ENCODE measurements at places on chromosomes 4 and X. TPM values are rescaled to one million over a fixed set of nuclear protein-coding genes. Genes with fewer than 3 reads are reported as not detected.
A peak's percentile ranks its signal among the peaks of the same experiment; 100 is the strongest.

DNA sequence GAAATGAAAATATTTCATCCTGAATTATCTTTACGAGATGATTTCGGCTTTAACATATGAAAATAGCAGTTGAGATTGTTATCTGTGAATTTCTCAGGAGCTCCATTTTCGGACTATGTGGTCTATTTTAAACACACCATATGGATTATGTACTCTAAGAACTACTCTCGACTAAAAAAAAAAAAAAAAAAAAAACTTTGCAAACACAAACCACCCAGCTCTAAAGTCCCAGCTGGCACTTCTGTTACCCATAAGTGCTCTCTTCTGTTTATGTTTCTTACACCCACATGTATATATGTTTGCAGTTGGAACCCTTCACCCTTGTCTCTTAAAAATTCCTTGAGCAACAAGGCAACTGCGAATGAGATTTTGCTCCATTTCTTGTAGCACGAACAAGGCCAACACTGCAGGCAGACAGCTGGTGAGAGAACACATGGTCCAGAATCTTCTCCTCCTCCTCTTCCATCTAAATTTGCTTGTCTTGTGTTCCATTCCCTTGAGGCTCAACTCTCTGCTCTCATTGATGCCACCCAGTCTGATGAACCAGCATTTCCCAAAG is 172.7 kb upstream of the HCCS start:
- no peak for ATAC-seq

DNA sequence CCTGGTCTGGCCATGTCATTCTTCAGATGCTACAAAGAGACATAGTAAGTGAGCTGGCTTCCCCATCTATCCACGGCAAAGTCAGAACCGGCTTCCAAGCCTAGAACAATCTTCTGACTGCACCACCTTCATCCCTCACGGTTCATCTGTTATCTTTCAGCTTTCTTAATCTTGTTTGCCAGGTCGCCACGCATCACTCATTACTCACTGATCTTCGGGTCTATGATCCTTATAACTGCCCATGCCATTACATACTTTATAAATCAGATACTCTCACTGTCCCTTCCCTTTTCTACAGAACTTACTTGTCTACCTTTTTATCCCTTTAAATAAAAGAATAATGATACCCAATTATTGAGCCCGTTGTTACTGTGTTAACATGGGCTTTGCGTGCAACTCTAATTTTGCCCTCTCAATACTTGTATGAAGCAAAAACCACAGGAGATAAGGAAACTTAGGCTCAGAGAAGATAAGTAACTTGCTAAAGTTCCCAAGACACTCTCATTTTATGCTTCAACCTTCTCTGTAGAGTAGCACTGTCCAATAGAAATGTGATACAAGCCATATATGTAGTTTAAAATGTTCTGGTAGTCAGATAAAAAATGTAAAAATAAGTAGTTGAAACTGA is 171.7 kb downstream of the AMELX start:
- no peak for ATAC-seq

DNA sequence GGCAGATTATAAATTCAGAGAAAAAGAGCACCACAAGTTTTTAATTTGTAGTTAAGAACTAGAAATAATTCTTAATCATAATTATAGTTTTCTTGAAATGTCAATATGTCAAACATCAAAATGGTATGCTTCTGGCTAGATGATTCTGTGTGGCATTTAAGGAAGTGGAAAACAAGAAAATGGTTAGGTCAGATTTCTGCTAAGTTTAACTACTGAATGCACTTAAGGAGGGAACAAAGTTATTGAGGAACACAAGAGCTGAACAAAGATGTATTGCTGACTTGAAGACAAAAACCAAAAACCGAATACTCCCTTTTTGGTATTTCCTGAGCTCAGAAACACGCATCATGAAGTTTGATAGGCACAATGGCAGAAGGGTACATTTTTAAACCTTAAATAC is 58.7 kb upstream of the GPR34 start:
- no peak for ATAC-seq

DNA sequence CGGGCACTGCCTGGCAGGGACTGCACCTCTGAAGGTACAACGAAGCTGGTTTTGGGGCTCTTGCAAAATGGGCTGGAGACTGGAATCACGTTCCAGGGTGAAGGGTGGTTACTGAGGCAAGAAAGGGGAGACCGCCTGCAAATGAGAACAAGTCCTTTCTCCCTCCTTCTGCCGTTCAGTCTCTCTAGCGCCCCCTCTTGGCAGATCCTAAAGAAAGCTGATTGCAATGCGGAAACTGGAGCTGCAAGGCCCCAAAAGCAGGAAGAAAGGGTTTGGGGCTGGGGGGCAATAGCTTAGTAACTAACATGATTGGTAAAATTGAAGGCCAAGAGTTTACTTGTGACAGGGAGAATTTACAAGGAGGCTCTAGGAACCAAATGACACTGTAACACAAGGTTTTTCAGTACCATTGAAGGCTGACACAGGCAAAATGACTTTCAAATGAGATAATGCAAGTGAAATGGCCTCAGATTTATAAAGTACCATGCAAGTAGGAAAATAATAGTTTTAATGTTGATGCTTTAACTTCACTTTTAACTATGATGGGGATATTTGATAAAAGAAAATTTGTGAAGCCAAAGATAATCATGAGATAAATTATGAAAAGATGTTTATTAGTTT is 222.7 kb upstream of the HAND2 start:
- no peak for ATAC-seq

- ATAC-seq, result no peak
These were observed 443.6 kb upstream of the AR start for GRCh38 chrX:67100031-67100884.

CCKAR gene
- not detected for total RNA-seq

DNA sequence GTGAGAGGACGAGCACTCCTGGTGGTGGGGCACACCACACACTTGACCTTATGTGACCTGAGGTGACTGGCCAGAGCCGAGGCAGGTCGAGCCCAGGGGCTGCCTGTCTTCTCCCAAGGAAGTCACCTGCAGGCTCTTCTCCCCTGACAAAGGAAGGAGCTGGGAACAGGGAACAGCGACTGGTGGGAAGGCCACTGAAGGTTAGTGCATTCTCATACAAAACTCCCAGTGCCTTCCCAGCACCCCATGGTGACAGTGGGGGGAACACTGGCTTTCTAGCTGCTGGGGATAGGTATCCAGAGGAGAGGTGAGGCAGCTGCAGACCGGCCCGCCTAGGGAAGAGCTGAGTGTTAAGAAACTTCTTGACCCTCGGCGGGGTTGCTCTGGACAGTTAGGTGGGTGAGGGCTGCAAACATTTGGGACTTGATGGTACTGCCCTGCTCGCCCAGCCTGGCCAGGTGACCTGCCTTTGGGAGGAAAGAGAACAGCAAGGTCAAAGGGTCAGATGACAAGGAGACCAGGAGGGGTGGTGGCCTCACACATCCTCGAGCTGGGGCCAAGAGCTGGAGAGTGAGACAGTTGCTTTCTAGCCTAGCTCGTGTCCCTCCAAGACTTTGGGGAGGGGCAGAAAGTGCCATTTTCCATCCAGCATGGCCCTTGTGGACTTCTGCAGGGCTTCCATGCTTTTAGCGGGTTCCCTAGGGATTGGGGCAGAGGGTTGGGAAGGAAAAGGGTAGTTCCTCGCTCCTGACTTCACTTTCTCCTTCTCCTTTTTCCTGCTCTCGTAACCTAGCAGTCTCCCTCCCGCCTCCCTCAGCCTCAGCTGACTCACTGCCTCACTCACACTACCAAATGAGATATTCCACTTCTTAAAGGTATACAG is 2.7 kb downstream of the NALF2 start:
- ATAC-seq, result no peak

GNRHR gene
- 0.56 TPM for total RNA-seq

REST gene
- 22.5 TPM for total RNA-seq

DNA sequence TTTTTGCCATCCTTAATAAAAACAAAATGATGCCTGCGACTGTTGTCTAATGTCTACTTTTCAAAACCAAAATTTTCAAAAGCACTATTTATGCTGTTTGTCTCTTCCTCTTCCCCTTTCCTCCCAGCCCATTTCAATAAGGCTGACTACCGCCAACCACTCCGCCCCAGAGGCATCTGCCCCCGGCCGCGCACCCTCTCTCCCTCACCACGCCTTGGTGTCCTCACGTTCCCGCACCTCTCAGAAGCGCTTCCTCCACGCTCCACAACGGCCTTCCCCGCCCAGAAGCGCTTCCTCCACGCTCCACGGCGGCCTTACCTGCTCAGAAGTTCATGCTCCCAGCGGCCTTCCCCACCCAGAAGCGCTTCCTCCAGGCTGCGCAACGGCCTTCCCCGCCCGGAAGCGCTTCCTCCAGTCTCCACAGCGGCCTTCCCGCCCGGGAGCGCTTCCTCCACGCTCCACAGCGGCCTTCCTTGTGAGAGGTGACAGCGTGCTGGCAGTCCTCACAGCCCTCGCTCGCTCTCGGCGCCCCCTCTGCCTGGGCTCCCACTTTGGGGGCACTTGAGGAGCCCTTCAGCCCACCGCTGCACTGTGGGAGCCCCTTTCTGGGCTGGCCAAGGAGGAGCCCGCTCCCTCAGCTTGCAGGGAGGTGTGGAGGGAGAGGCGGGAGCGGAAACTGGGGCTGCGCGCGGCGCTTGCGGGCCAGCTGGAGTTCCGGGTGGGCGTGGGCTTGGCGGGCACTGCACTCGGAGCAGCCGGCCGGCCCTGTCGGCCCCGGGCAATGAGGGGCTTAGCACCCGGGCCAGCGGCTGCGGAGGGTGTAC is 490.4 kb upstream of the ZFP42 start:
- ATAC-seq, result no peak

AADAT gene
- 2.9 TPM for total RNA-seq

GRCh38 chrX:133655275-133656265 is 240.3 kb upstream of the GPC4 start:
- no peak for ATAC-seq

GRCh38 chrX:68332201-68332731 is 101.0 kb downstream of the OPHN1 start:
- ATAC-seq, result no peak

DNA sequence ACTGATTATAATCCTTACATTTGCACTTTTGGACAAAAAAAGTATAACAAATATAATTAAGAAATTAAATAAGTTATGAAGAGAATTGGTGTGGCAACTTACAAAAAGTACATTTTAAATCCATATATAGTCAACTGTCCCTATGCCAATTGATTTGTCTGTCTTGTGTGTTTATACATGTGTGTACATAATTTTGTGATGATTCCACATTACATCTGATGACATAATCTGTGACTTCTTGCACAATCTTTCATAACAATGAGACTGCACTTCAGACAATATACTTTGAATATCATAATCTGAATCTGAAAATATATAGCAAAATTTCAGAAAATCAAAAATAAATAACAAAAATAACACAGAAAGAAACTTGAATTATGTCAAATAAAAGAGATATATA is 953.4 kb downstream of the FAT4 start:
- ATAC-seq, result no peak

GRCh38 chr4:25085671-25086070 is 54.9 kb upstream of the LGI2 start:
- peak; percentile 43 for ATAC-seq

- peak; percentile 94 for ATAC-seq
These were observed 125.1 kb downstream of the RAPGEF2 start for GRCh38 chr4:159227984-159228383.

BEND2 gene
- total RNA-seq, result not detected

PRR32 gene
- not detected for total RNA-seq

DNA sequence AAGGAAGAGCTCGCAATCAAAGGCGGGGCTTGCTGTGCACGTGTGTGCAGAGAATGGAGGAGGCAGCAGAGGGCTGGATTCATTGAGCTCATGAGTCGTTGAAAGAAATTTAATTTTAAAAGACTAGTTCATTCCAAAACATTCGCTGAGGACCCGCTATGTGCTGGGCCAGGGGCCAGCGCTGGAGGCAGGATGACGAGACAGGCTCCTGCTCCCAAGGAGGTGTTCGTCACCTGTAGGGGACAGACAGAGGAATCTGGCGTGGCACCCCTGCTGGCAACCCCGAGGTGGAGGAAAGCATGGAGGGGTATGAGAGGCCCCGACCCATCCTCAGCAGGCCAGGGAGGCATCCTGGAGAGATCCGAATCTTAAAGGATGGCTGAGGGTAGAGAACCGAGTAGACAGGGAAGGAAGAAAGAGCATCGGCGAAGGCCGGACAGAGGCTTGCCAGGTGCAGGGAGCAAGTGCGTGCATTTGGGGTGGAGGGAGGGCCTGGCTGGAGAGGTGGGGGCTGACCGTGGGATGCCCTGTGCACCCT is 96.4 kb downstream of the CPZ start:
- no peak for ATAC-seq

XK gene
- 2.7 TPM for total RNA-seq

NSDHL gene
- 47.4 TPM for total RNA-seq

PFKFB1 gene
- total RNA-seq, result 0.36 TPM

DNA sequence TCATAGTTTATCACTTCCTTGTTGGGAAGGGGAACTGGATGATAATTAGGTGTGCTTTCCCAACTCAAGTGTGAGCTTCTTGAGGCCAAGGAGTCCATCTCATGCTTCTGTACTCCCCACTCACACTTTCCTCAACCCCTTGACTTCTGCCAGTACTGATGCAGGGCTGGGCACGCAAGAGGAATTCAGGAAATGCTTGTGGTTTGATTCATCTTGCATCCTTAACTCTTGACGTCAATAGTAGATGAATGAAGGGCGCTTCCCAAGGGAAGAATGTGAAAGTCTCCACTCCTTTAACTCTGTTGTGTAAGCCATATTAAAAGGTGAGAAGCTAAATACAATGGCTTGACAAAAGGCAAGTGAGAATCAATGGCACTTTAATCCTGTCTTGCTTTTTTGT is 101.8 kb downstream of the AGTR2 start:
- peak; percentile 94 for ATAC-seq

Data from esophagus mucosa (tissue), 1 donor.